ENCODE measurements at places on chromosomes 7 and 10. TPM values are rescaled to one million over a fixed set of nuclear protein-coding genes. Genes with fewer than 3 reads are reported as not detected.

The C7orf33 gene
- total RNA-seq = not detected

GRCh38 chr7:17976952-17977351 is 36.7 kb upstream of the SNX13 start:
- no peaks in the 10 kb centered on the region for H3K36me3 ChIP-seq
- H3K27me3 ChIP-seq = no peaks in the 10 kb centered on the region
- H3K4me3 ChIP-seq = no peak overlapping the region
- H3K4me1 ChIP-seq = no peaks in the 10 kb centered on the region
- DNase-seq = no peak

DNA sequence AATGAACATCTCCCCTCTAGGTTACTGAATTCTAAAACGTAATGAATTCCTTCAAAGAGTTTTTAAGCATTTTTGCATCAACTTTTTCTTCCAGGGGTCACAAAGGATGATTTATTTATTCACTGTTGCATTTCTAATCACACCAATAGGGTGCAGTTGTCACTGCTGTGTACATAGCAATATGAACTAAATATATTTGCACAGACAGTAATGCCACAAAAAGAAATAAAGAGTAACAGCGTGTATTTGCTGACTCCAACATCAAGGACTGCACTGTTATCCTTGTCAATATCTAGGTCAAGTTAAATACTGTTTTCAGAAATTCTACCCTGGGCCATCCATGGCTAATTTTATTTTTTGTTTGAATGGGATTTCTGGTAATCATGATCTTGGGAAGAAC is 138.0 kb downstream of the FRMD4A start:
- no peaks in the 10 kb centered on the region for H3K4me1 ChIP-seq
- H3K27me3 ChIP-seq = no peaks in the 10 kb centered on the region
- no peaks in the 10 kb centered on the region for H3K36me3 ChIP-seq

GRCh38 chr7:148050492-148051158 is 539.9 kb upstream of the C7orf33 start:
- H3K36me3 ChIP-seq = no peaks in the 10 kb centered on the region
- no peak overlapping the region for H3K4me3 ChIP-seq
- H3K27ac ChIP-seq = no peak overlapping the region
- H3K4me1 ChIP-seq = no peaks in the 10 kb centered on the region
- H3K27me3 ChIP-seq = no peaks in the 10 kb centered on the region

The RHOBTB1 gene
- 34.1 TPM for total RNA-seq

The FAM25A gene
- not detected for total RNA-seq

- H3K27ac ChIP-seq = peak overlapping the region; percentile 65
- no peaks in the 10 kb centered on the region for H3K27me3 ChIP-seq
- no peaks in the 10 kb centered on the region for H3K4me1 ChIP-seq
- H3K4me3 ChIP-seq = no peak overlapping the region
These were observed 284.3 kb upstream of the KAT6B start for GRCh38 chr10:74542077-74542476.

DNA sequence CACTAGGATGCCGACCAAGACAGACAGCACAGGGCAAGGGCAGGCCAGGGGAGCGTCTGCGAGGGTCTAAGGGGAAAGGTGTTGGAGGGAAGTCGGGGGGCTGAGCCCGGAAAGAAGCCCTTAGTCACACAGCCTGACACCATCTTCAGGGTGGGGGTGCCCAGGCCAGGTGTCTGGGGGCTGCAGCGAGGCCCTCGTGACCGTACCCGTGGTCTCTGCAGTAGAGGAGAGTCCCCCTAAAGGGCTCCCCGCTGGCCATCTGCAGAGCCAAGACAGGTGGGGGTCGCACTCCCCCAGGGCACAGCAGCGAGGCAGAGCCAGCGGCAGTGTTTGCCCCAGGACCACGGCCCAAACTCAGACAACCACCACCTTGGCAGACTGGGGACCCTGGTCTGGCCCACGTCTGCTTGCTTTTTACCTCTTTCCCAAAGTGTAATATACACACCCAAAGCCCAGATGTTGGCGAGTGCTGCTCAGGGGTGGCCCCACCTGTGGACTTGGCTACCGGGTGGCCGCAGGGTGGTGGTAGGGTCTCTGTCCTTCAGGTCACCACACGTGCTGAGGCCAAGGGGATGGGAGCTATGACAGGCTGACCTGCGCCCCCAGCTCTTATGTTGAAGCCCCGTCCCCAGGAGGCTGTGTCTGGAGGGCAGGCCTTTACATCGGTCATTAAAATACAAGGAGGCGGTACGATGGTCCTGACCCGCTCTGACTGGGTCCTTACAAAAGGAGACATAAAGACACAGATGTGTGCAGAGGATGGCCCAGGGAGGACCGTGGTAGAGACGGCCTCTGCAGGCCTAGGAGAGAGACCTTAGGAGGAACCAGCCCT is 107.4 kb downstream of the DNAJB6 start:
- H3K27ac ChIP-seq = no peak overlapping the region
- no peak for DNase-seq

The LIPF gene
- 1.1 TPM for total RNA-seq

The ACBD7 gene
- total RNA-seq = 1.8 TPM

DNA sequence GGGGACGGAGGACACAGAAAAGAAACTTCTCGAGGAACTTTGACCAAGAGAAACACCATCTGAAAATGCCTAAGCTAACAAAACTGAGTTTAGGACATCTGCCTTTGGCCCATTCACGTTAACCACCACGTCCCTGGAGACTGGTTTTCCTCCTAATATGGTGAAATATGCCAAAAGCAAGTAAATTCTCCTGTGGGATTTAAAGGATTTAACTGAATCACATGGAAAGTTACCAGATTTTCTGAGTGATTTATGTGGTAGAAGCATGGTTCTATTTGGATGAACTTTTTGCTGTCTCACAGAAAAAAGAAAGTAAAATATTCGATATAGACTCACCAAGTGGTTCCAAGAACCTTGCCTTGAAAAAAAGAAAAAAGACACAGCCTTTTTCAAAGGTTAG is 30.4 kb upstream of the BMPER start:
- H3K36me3 ChIP-seq = no peaks in the 10 kb centered on the region
- H3K4me1 ChIP-seq = peaks cover 9% of the 10 kb centered on the region
- H3K27ac ChIP-seq = no peak overlapping the region
- no peak for DNase-seq
- no peaks in the 10 kb centered on the region for H3K27me3 ChIP-seq
- no peak overlapping the region for H3K4me3 ChIP-seq

GRCh38 chr10:77458986-77459590 is 178.5 kb downstream of the KCNMA1 start:
- no peak overlapping the region for H3K4me3 ChIP-seq
- H3K27me3 ChIP-seq = no peaks in the 10 kb centered on the region
- H3K27ac ChIP-seq = no peak overlapping the region

DNA sequence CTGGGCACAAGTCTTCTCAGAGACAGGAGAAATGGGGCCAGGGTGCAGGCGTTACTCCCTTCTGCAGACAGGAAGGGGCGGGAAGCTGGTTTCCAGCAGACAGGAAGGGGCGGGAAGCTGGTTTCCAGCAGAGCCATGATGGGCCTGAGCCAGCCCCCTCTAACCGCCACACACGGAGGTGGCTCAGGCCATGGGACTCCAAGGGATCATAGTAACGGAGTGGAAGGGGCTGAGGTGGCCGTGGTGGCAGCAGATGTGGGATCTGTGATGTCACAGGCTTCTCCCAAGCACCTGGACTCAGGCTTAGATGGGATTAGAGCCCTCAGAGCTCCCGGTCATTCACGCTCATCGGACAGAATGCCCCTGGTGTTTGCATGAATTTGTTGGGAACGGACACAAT is 177.8 kb downstream of the USP6NL start:
- no peaks in the 10 kb centered on the region for H3K36me3 ChIP-seq
- no peak overlapping the region for H3K27ac ChIP-seq
- H3K4me1 ChIP-seq = no peaks in the 10 kb centered on the region

The OR2A2 gene
- not detected for total RNA-seq

- no peaks in the 10 kb centered on the region for H3K27me3 ChIP-seq
- no peak for DNase-seq
- H3K4me3 ChIP-seq = no peak overlapping the region
These were observed 4.1 kb upstream of the CEP41 start for GRCh38 chr7:130444751-130445407.

DNA sequence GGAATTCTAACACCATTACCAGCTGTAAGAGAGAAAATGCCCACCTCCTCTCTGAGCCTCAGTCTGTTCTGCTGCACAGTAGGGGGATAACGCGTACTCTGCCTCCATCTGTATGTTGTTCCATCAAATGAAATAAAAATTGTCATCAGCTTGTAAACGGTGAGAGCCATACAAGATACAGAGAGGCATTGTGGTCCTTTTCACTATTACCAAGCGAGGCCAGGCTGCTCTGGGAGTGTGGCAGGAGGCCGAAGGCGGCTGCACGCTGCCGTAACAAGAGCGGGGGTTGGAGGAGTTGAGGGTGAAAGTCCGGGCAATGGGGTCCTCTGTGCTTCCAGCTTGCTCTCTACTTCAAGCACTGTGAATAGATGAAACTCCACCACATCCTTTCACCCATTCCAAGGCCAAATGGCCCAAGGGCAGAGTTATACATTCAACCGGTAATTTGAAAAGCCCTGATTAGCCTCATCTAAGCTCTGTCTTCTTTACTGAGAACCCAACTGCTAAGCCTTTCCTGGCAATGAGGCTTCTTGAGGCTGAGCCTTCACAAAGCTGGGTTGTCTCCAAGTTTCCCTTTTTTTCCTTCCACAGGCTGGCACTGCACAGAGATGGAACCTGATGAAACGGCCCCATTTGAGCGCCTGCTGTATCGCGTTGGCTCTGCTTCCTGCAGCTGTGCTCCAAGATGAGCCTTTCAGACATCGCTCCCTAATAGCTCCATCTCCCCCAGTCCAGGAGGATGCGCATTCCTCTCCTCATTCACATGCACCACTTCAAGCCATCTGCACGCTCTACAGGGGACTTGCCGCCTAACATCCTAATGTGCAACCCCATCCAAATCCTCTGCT is 47.2 kb downstream of the PYROXD2 start:
- no peak overlapping the region for H3K27ac ChIP-seq
- H3K4me1 ChIP-seq = peaks cover 4% of the 10 kb centered on the region
- no peak overlapping the region for H3K4me3 ChIP-seq
- no peak for DNase-seq

DNA sequence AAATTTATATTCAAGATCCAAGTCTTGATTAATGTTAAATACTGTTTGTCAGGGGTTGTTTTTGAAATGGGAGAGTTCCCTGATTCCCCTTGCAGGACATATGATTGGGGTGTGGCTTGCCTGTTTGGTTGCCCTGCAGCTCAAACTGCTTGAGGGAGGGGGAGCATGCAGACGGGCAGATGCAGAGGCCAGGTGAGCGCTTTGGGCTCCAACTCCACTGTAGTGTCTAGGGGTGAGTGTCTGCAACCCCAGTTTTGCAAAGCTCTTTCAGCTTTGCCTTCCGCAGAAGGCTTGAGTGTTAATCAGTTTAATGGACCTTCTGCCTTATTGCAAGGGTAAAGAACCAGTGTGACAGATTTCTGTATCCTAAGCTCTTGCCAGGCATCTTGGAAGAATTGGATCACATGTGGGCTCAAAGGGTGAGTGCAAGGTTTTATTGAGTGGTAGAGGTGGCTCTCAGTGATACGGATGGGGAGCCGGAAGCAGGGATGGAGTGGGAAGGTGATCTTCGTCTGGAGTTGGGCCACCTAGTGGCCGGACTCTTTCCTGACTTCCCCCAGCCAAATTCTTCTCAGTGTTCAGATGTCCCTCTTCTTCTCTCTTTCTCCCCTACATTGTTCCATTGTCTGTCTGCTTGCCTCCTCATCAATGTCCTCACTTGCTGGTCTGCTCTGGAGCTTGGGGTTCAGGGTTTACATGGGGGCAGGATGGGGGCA is 479.7 kb downstream of the ATRNL1 start:
- no peak overlapping the region for H3K4me3 ChIP-seq
- H3K4me1 ChIP-seq = no peaks in the 10 kb centered on the region
- peak; percentile 7 for DNase-seq
- H3K36me3 ChIP-seq = no peaks in the 10 kb centered on the region
- H3K27ac ChIP-seq = no peak overlapping the region

- H3K36me3 ChIP-seq = no peaks in the 10 kb centered on the region
- no peaks in the 10 kb centered on the region for H3K4me1 ChIP-seq
- H3K27me3 ChIP-seq = no peaks in the 10 kb centered on the region
- H3K27ac ChIP-seq = peak within 1 kb of the TSS; percentile 27
These were observed at the start of gene GIMAP2 for GRCh38 chr7:150685219-150686029. GIMAP2 (plus strand) TSS chr7:150685706; CDS start chr7:150687060, 1,354 bp downstream.

GRCh38 chr7:151398446-151399304 is 11.2 kb downstream of the WDR86 start:
- no peaks in the 10 kb centered on the region for H3K36me3 ChIP-seq
- no peaks in the 10 kb centered on the region for H3K27me3 ChIP-seq
- no peak overlapping the region for H3K27ac ChIP-seq
- no peak for DNase-seq

DNA sequence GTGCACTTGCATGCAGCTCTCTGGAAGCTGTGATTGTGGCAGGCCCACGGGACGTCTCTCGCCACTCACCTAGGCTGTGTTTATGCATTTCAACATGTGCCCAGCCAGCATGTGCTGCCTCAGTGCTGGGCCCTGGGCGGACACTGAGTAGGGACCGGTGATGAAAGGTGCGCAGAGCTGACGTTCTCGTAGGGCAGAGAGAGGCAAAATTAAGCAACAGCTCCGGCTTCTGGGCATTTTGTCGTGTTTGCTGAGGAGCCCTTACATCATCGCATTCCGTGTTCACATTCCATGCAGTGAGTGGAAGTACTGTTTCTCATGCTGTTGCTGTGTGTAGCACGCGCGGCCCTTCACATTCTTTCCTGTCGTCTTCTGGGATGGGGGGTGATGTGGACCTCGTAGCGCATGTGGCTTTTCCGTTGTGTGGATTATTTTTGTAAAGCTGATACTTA is 50.5 kb downstream of the PRF1 start:
- no peaks in the 10 kb centered on the region for H3K36me3 ChIP-seq
- peak overlapping the region; percentile 61 for H3K27ac ChIP-seq
- DNase-seq = peak; percentile 77
- H3K4me1 ChIP-seq = peaks cover 18% of the 10 kb centered on the region

DNA sequence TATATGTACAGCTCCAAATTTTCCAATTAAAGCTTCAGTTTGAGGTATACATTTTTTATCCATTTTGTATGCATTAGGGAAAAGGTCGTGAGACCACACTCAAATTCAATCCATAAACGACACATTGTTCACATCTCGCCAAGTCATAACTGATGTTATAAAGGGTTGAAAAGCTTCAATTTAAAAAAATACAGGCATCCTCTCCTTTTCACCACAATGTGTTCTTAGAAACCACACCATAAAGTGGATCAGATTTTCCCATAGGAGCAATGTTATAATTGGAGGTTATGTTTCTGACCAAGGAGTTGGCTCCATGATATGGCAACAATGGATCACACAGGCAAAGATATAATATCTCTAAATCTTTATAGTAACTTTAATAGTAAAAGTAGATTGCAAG is 663.6 kb downstream of the PARD3 start:
- H3K36me3 ChIP-seq = no peaks in the 10 kb centered on the region
- DNase-seq = no peak
- H3K4me1 ChIP-seq = no peaks in the 10 kb centered on the region

Data from hepatocyte (in vitro differentiated cells).